ENCODE measurements at places on chromosomes 5 and 9. TPM values are rescaled to one million over a fixed set of nuclear protein-coding genes. Genes with fewer than 3 reads are reported as not detected.

The FOXI1 gene
- total RNA-seq: not detected

The BTNL8 gene
- 2.2 TPM for total RNA-seq

The PTAR1 gene
- 10.7 TPM for total RNA-seq

The RACK1 gene
- 2,024 TPM for total RNA-seq

DNA sequence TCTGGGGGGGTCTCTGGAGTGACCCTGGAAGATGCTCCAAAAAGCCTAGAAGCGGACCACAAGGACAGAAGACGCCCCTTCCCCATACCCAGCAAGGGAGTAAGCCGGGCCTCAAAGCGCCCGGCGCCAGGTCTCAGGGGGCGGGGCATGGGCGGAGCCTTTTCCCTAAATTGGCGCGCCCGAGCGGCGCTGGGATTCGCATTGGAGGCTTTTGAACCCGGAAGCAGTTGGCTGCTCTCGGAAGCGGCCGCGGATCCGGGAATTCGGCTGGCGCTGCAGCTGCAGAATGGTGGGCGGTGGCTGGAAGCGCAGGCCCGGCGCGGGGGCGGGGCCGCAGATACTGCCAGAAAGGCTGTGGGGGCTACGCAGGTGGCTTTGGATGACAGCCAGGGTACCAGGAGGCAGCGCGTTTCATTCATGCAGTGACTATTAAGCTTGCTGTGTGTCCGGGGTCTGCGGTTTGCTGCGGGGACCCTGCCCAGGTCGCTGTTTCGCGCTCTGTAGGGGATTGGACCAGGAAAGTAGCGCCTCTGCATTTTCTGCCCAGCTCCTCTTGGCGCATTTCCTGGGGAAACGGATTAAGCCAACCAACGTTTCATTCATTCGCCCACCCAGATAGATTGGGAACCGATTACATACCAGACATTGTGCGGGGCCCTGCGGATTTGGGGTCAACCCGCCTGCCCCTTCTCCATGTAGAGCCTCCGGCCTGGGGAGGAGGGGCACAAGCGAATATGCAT lies 83.0 kb upstream of the FREM1 start:
- no peaks in the 10 kb centered on the region for H3K36me3 ChIP-seq
- H3K4me1 ChIP-seq: peaks cover 11% of the 10 kb centered on the region
- no peaks in the 10 kb centered on the region for H3K27me3 ChIP-seq
- H3K27ac ChIP-seq: peak overlapping the region; percentile 50
- peak; percentile 95 for DNase-seq

GRCh38 chr5:137834498-137835049 lies 33.1 kb upstream of the MYOT start:
- H3K27ac ChIP-seq: no peak overlapping the region
- no peak for DNase-seq

DNA sequence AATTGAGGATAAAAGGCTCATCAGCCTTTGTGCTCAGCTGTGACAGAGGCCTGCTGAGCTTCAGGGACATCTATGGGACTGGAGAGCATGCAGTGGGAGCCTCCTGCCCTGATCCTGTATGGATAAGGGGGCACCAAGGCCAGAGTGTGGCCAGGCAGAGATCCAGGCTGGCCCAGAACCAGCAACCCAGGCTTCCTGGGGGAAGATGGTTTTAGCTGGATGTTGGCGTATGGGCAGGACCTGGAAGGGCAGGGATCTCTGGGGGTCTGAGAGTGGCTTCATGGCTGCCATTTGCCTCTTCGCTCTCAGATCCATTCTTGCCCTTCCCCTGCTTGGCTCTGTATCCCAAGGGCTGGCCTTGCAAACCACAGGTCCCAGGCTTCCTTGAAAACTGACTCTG lies 169.9 kb downstream of the MACROH2A1 start:
- H3K4me3 ChIP-seq: no peak overlapping the region
- DNase-seq: no peak
- H3K36me3 ChIP-seq: no peaks in the 10 kb centered on the region
- peaks cover 25% of the 10 kb centered on the region for H3K4me1 ChIP-seq
- peak overlapping the region; percentile 68 for H3K27ac ChIP-seq

DNA sequence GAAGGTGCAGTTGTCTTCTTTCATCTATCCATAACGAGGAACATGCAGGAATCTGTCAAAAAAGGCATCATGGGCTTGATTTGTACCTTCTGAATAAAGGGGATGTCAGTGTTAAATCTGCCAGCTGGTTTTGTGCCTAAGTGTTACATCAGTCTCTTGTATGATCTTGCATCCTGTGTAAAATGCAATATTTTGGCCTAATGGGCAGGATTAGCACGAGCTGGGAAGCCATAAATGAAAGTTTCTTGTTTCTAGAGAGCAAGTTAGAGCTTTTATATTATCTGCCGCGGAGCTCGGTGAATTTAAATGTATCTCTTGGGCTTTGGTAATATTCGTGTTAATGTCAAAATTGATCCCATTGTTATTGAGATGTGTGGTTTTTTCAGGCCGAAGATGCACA lies 526.1 kb upstream of the WWC1 start:
- no peaks in the 10 kb centered on the region for H3K36me3 ChIP-seq
- no peaks in the 10 kb centered on the region for H3K27me3 ChIP-seq
- no peak for DNase-seq
- H3K4me1 ChIP-seq: no peaks in the 10 kb centered on the region
- H3K27ac ChIP-seq: no peak overlapping the region

GRCh38 chr5:61969347-61969746 lies 336.7 kb upstream of the KIF2A start:
- H3K4me1 ChIP-seq: no peaks in the 10 kb centered on the region
- H3K36me3 ChIP-seq: no peaks in the 10 kb centered on the region
- no peaks in the 10 kb centered on the region for H3K27me3 ChIP-seq
- no peak for DNase-seq
- H3K27ac ChIP-seq: no peak overlapping the region

GRCh38 chr5:77546-77945 lies 14.4 kb upstream of the PLEKHG4B start:
- DNase-seq: no peak
- no peak overlapping the region for H3K27ac ChIP-seq
- H3K4me1 ChIP-seq: peaks cover 10% of the 10 kb centered on the region
- no peaks in the 10 kb centered on the region for H3K36me3 ChIP-seq
- peaks cover 4% of the 10 kb centered on the region for H3K27me3 ChIP-seq

DNA sequence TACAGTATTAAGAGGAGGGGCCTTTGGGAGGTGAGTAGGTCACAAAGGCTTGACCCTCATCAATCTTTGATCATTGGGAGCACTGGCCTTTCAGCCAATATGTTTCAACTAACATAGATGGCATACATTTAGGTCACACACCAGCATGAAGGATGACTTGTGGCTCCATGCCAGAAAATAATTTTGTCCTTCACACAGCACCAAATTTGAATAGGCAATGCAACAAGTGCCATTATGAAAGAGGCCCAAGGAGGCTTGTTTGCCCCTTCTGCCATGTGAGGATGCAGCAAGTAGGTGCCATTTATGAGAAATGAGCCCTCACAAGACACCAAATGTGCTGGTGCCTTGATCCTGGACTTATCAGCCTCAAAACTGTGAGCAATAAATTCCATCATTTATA lies 81.1 kb downstream of the JAKMIP2 start:
- H3K27me3 ChIP-seq: no peaks in the 10 kb centered on the region
- no peaks in the 10 kb centered on the region for H3K4me1 ChIP-seq
- no peaks in the 10 kb centered on the region for H3K36me3 ChIP-seq
- H3K4me3 ChIP-seq: no peak overlapping the region

DNA sequence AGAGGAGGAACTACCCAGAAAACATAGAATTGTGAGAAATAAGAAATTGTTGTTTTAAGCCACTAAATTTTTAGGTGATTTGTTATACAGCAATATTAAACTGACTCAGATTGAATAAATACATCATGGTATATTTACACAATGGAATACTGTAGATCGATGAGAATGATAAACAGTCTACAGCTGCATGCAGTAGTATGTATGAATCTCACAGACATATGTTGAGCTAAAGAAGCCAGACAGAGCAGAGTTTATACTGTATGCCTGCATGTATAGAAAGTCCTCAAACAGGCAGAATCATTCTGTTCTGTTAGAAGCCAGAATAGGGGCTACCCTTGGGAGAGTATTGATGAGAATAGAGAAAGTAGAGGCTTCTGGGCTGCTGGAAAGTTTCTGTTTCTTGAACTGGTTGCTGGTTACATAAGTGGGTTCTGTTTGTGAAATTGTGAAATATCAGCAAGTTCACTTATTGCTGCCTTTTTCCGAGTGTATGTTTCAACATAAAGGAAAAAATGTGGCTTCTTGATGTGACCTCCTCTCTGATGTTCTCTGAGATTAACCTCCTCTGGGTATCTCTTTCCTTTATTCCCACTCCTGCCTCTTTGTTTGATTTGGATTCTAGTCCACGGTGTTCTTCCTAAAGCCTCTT lies 9.6 kb downstream of the KIAA1958 start:
- H3K4me3 ChIP-seq: no peak overlapping the region
- peaks cover 3% of the 10 kb centered on the region for H3K36me3 ChIP-seq
- DNase-seq: no peak
- H3K27ac ChIP-seq: no peak overlapping the region
- no peaks in the 10 kb centered on the region for H3K27me3 ChIP-seq

DNA sequence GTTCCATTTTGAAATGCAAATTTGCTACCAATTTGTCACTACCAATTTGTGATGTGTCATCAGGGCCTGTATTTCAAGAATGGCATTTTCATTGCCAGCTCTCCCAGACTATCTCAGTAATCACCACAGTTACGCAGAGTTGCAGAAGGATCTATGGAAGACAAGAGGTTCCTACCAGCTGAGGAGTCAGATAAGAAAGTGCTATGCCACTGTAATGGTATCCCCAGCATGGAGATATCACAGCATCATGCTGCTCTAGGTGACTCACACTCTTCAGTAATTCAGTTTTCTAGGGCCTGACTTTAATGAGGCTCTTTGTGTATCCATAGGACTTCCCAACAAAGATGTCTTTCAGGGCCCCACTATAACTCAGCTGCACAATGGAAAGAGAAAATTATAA lies 490.3 kb downstream of the ARHGEF28 start:
- DNase-seq: no peak
- no peaks in the 10 kb centered on the region for H3K36me3 ChIP-seq
- no peaks in the 10 kb centered on the region for H3K27me3 ChIP-seq
- H3K27ac ChIP-seq: no peak overlapping the region

DNA sequence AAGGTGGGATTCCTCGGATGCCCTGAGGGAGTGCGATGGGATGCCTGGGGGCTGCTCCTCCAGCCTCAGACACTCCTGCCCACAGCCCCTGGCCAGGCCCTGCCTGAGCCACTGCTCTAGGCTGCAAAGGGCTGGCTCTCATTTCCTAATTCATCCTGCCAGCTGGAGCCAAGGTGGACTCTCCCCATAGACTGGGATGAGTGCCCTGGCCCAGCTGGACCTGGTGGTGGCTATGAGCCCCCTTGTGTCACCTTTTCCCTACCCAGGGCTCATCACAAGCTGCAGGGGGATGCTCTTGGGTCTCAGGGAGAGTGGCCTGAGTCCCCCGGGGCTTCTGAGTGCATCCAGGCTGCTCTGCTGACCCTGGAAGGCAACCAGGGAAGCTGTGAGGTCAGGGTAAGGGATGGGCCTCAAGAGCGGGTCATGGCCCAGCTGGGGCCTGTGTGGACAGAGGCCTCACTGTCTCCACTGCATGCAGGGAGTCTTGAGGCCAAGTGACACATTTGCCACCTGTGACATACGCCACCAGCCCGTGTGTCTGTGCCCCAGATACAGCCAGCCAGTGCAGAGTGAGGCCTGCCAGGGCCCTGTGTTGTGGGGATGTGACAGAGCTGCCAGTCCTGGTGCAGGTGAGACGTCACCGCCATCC lies 102.7 kb upstream of the IER5L start:
- no peaks in the 10 kb centered on the region for H3K27me3 ChIP-seq
- H3K4me3 ChIP-seq: no peak overlapping the region
- no peaks in the 10 kb centered on the region for H3K4me1 ChIP-seq
- no peaks in the 10 kb centered on the region for H3K36me3 ChIP-seq

DNA sequence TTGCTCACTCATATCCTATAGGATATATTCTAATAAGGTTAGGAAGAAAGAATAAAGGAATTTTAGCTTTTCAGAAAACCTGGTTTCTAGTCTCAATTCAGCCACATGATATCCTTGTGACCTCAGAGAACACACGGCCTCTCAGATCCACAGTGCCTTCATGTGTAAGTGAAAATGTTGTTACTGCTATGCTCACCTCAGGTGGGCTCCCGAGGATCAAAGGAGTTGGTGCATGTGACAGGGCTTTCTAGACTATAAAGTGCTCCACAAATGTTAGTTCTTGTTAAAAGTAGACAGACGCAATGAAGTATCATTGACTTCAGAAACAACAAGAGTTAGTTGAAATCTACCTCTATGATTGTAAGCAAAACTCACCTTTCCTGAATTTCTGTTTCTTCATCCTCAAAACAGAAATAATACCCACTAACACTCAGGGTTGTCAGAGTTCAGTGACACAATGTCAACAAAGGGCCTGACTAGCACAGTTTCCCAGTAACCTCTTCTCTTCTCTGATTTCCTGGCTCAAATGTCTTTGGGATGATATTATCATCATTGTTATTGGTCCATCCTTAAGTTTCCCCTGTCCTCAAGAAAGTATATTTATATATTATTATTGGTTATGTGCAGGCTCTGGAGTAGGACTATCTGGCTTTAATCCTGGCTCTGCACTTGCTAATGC lies 36.0 kb upstream of the MAN2A1 start:
- H3K27ac ChIP-seq: no peak overlapping the region
- no peaks in the 10 kb centered on the region for H3K4me1 ChIP-seq
- DNase-seq: no peak
- H3K27me3 ChIP-seq: no peaks in the 10 kb centered on the region
- H3K36me3 ChIP-seq: no peaks in the 10 kb centered on the region

DNA sequence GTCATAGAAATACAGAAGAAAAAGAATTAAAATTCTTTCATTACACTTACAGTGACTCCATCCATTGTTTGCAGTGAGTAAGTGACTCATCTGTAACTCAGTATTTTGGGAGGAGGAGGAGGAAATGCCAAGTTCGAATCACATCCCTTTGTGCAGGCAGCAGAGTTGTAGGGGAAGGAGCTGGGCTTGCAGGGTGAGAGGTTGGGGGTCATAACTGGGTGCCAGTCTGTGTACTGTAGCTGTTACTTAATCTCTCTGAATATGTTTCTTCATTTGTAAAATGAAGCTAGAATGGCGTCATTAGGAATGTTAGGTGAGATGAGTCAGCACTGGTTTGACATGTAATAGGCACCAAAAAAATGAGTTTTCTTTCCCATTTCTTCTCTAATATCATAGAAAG lies 235.7 kb upstream of the ADAMTSL1 start:
- DNase-seq: no peak
- no peaks in the 10 kb centered on the region for H3K36me3 ChIP-seq
- no peaks in the 10 kb centered on the region for H3K4me1 ChIP-seq
- no peak overlapping the region for H3K4me3 ChIP-seq
- H3K27ac ChIP-seq: no peak overlapping the region

GRCh38 chr9:96503918-96504317 lies 53.9 kb downstream of the HABP4 start:
- no peak overlapping the region for H3K27ac ChIP-seq
- H3K4me3 ChIP-seq: no peak overlapping the region
- no peak for DNase-seq
- no peaks in the 10 kb centered on the region for H3K4me1 ChIP-seq
- no peaks in the 10 kb centered on the region for H3K27me3 ChIP-seq
